ENCODE measurements at places on chromosomes 16 and 17. TPM values are rescaled to one million over a fixed set of nuclear protein-coding genes. Genes with fewer than 3 reads are reported as not detected.

The ZMYND15 gene
- 0.22 TPM for polyA plus RNA-seq

DNA sequence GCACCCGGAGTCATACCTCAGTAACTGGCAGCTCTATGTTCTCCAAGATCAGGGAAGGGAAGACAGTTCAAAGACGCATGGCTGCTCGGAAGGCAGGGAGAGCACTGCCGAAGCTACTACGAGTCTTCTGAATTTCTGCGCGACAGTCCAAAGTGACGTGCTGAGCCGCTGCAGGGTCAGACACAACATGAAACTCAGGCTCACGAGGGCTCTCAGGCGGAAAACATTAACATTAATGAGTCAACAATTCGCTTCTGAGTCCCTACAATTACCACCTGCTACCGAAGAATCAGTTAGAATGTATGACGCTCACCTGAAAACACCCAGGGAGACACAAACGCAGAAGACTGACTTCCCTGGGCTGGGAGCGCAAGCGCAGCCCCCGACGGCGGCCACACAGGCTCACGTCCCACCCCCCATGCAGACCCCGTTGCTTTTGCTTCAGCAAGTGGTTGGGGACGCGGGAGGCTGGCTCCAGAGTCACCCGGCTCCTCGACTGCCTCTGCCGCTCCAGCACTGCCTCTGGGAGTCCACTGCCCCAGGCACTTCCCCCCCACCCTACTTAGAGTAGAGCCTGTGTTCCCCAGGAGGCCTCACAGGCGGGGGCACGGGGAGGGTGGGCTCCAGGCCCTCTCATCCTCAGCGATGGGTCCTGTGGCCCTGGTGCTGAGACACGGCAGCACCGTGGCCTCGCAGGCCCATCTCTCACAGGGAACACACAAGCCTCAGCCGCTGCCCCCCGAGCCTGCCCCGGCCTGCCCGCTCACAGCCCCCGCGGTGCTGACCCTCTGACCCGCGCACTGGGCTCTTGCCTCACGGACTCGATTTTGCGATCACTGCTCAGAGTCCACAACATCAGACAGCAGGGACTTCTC lies 38.9 kb downstream of the LMF1 start:
- DNase-seq = no peak

GRCh38 chr17:74361230-74362068 lies at the start of gene BTBD17:
TSS of gene BTBD17 (minus strand) at chr17:74361868. CDS start at chr17:74361819, 49 bp downstream.
- DNase-seq = peak; percentile 70

DNA sequence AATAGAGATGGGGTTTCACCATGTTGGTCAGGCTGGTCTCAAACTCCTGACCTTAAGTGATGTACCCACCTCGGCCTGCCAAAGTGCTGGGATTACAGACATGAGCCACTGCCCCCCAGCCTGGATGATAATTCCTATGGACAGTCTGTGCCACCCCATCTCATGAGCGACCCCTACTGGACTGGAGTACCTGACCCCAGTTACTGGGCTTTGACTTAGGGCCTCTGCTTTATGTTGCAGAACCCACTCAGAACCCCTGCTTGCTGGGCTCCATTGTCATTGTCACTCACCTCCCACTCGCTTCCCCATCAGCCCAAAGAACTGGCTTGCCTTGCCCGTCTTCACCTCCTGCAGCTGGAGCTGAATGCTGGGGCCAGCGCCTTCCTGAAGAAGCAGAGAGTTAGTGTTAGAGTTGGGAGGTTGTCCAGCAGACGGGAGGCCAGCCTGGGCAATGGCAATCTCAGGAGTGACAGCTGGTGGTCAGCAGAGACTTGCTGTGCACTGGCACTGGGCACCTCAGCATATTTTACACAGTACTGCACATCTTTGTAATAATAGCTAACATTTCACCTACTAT lies 4.0 kb downstream of the TAC4 start:
- DNase-seq = no peak

DNA sequence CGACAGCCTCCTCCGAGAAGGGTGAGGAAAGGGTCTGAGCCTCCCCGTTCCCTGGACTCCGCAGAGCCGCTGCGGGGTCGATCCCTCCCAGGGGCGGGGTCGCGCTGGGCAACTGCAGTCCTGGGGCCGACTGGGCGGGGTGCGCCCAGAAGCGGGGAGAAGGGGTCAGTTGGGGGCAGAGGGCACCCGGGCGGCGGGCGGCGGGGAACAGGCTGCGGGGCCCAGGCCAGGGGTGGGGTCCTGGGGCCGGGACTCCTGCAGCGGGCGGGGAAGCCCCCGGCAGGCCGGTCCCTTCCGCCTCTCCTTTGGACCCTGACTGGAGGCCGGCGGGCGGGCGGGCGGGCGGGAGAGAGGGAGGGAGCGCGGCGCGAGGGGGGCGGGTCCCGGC lies 352 bp downstream of the GGNBP2 start:
- DNase-seq = no peak

DNA sequence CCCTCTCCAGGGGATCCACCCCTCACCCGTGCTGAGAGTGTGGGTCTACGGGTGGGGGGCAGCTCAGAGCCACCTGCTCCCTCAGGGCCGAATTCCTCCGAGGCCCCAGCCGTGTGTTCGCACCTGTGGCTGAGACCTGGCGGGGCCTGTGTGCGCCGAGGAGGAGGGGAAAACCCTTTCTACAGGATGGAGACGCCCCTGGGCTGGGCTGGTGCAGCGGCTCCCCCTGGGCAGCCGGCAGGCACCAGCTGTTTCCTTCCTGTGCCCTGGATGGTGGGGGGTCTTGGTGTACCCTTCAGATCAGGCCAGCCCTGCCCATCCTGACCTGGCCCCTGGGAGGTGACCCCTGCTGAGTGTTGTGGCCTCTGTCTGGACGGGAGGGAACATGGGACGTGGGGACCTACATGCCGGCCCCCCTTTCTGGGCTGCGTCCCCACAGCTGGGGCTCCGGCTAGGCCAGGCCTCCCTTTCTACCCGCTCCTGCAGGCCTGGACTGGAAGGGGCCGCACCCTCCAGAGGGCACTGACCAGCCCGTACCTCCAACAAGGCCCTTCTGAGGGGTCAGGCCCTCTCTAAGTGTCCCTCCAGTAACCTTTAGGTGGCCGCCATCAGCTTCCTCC lies 28.3 kb upstream of the PABPN1L start:
- no peak for DNase-seq

DNA sequence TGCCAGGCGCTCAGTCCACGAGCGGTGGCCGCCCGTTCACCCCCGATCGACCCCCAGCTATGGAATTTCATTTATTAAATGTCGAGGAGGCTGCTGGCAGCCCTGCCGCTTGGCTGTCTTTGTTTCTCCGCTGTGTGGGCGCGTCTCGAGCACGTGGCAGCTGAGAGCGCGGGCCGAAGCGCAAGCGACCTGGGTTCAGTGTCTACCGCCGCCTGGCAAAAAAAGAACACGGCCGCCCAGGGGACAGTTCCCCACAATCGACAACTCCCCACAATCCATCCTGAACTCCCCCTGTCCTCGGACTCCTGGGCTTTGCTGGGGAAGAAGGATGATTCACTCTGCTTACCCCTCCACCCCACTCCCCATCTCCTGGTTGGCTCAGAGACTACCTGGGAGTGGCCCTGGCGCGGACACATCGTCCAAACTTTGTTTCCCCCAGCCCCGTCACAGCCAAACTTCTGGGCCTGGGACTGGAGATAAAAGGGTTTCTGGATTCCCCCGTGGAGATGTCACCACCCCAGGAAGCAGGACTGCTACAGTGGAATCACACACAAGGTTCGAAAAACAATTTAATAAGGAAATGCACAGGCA lies 1.7 kb upstream of the ANKRD13B start:
- DNase-seq = peak; percentile 54

GRCh38 chr16:56312556-56312955 lies 112.8 kb downstream of the AMFR start:
- DNase-seq = no peak

GRCh38 chr17:71084219-71084618 lies 914.9 kb downstream of the KCNJ2 start:
- DNase-seq = no peak

DNA sequence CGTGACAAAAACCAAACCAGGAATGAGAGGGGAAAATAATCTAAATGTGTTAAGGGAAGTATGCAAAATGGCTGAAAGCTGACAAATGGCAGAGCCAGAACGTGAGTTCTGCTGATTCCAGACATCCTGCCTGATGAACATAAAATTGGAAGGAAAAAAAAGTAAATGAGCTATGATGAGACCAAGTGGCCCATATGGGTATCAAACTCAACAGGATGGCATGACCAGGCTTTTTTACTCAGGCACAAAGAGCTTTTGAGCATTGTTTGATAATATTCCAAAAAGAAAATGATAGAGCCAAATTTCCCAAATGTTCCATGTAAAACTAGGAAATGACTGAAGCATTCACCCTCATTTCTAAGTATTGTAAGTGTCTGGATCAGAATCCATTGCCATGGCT lies 449.2 kb downstream of the CDH13 start:
- no peak for DNase-seq

- DNase-seq = no peak
These were observed 120.9 kb downstream of the PRKCA start for GRCh38 chr17:66423056-66423955.

DNA sequence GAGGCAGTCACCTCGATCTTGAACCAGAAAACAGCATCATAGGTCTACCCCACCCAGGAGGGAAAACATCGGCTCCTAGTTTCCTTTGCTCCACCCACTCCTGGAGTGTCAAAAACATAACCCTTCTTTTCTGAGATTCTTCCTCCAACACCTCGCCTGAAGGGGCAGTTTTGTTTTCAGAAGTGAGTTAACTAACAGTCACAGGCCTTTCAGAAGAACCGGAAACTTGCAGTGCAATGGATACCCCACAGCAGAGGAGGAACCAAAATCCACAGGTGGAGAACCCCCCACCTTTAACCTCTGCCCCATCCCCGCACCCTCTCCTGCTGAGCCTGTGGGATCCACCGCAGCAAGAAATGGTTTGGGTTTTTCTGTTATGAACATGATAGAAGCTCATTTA lies 7.8 kb upstream of the TEX2 start:
- no peak for DNase-seq

DNA sequence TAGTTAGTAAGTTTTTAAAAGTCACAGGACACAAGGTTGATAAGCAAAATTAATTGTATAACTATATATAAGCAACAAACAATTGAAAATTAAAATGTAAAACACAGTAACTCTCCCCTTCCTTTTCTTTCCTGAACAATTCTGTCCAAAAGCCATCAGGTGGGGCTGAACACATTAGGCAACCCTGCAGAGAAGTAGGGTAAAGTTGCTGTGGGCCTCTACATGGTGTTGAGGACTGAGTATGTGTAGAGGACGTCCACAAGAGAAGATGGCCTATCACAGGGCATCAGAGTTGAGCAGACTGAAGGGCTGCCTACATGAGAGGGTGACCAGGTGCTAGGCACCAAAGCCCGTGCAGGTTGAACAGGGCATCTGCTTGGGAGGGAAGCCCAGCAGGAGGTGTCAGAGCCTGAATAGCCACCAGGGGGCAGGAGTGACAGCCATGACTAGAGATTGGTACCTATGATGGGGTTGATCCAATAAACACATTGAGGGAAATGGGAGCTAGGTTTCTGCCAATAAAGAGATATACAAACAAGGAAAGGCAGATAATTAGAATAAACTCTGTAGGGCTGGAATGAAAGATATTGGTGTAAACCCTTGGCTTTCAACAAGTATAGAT lies 415.1 kb downstream of the NPIPA8 start:
- no peak for DNase-seq

GRCh38 chr16:55101026-55101425 lies 170.4 kb downstream of the IRX5 start:
- no peak for DNase-seq

DNA sequence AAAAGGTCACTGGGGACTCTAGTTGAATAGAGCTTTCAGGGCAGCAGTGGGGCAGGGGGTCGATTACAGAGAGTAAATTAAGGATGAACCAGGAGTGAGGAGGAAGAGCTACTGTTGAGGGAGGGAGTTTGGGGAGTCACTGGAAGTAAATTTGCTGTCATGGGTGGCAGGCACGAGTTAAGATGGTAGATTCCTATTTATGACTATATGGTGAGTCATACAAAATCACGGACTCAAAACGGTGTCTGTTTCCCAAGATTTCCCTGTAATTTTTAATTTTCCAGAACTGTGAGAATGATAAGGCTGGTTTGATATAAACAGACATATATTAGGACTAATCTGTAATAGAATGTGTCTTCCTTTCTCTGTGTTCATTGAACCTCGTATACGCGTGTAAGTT lies 287.6 kb upstream of the GOT2 start:
- no peak for DNase-seq

- no peak for DNase-seq
These were observed 24.2 kb downstream of the XPO6 start for GRCh38 chr16:28187595-28188004.

DNA sequence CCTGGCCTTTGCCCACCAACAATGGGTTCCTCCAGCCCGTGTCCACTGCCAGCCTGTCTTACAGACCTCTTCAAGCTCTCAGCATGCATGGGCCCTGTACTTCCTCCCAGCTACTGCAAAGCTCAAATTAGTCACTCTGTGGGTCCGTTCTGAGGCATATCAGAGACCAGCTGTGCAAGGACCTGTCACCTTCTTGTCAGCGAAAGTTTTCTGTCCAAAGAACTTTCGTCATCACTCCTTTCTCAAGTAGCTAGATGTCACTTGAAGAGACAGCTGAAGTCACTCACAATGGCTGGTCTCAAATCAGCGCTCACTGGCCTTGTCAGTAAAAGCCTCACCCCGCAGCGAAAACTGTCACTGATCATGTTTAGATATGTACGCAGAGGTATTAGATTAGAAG lies 91.4 kb upstream of the DYNLRB2 start:
- no peak for DNase-seq

DNA sequence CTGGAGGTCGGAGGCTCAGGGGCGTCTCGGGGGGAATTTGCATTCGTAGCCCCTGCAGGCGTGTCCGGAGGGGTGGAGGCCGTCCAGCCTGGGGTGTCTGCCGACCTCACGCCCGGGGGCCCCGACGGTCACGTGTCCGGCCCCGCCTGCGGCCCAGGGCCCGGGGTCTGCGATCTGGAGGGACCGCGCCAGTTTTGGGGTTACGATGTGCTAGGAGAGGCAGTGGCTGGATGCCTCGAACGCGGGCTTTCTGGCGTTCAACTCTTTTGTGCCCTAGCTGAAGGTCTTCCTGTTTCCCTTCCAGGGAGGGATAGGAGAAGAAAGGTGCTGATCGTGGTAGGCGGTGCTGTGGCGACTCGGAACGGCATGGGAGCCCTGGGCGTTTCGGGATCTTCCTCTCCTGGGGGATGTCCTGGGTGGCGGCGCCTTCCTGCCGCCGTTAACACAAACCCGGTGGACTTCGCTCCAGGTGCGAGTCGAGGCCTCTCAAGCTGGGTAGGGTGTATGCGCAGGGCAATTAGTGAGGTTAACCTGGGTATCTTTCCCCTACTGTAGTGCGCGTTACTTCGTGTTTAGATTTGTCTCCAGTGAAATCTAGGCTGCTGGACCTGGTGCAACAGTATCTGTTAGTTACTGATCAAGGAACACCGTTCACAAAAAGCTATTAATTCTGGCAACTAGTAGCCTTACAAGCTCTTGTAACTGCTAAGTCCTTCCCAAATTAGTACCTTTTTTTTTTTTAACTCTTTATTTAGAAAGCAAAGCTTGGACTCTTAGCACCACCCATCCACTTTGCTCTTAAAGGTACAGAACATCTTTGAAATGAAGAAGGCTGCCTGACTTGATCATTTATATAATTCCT lies 1.3 kb downstream of the AKAP1 start:
- no peak for DNase-seq

All from heart right ventricle (tissue), 16 donors.